ENCODE measurements at places on chromosomes 1 and 21.

DNA sequence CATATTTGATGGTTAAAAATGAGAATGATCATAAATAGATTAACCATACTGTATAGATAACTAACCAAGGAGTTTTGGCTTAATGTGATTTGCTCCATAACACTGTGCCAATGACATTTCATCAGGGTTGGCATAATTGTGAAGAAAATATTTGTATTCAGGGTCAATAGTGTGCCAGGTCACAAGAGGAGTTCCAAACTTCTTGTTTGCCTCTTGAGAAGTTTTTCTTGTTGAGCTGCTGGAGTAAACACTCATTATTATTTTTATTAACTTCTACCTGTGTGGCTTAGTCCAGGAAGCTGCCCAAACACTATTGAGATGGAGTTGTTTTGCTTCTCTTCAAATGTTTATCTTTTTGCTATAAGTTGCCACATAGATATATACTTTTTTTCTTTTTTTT, 7.5 kb downstream of the MAP7D1 start:
- no peak for DNase-seq

GRCh38 chr1:43434256-43434655, 19.5 kb downstream of the HYI start:
- DNase-seq: no peak

DNA sequence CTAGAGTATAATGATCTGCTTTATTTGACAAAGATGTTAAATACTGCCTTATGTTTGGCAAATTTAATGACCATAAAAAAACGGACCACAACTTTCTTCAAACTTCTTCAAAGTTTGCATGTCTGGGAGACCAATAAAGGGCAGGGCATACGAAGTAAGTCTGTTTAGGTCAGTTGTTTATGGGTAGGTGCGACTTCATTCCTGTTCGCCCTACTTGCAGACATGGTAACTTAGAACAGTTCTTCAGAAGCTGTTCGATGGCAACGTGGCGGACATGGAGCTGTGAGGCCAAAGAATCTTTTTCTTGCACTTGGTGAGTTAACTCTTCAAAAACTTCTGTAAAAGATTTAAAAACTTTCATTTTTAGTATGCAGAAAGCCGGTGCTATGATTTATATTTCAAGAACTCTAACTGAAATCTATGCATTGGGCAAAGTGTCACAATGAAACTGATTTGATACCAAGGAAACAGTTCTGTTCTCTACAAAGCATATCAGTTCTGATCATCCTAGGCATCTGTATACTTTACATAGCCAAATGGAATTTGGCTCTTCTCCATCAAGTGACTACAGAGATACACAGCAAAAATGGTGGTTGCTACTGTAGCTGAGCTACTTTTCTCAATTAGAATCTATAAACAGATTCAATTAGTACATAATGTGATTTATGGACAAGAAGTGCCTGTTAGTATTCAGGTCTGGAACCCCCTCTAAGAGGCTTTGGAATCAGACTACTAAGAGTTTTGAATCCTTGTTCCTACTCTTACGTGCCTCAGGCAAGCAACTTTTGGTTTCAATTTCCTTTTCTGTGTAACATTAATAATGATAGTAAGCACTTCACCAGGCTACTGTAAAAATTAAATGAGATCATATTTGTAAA, 25.7 kb downstream of the C21orf91 start:
- peak; percentile 11 for DNase-seq

DNA sequence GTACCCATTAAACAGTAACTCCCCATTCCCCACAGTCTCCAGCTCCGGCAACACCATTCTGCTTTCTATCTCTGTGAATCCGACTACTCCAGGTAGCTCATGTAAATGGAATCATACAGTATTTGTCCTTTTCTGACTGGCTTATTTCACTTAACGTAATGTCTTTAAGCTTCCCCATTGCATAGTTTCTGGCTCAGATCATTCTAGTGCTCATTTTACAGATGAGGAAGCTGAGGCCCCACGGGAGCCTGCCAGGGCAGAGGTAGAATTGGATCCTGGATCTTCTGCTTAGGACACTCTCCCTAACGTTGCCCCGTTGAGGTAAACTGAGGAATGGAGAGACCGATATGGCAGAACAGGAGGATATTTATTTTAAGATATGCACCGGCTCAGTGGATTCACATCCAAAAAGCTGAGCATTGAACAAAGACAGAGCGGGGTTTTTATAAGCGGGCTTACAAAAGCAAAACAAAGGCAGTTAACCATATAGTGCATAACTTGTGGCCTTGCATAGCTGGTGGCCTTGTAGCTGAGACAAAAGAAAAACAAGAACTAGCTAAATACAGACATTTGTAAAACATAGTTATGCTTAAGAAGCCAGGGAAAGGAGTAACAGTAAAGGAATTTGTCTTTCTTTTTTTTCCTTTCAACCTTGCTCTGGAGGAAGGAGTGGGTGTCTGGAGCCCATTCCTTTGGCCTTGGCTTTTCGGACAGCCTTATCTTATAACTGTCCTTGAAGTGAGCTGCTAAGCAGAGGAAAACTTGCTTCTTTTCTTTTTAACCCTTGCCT, 15.3 kb upstream of the KLHDC8A start:
- DNase-seq: peak; percentile 53

- DNase-seq: no peak
These were observed 11.5 kb upstream of the DHRS3 start for GRCh38 chr1:12629511-12629956.

DNA sequence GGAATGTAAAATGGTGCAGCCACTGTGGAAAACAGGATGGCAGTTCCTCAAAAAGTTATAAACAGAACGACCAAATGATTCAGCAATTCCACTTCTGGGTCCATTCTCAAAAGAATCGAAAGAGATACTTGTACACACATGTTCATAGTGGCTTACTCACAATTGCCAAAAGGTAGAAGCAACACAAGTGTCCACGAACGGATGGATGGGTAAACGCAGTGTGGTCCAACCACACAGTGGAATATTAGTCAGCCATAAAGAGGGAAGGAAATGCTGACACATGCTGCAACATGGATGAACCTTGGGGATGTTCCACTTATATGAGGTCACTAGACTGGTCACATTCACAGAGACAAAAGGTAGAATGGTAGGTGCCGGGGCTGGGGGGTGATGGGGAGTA, 5.3 kb downstream of the KRTAP10-1 start:
- no peak for DNase-seq

- DNase-seq: no peak
These were observed 12.0 kb downstream of the SPATC1L start for GRCh38 chr21:46171996-46172862.

DNA sequence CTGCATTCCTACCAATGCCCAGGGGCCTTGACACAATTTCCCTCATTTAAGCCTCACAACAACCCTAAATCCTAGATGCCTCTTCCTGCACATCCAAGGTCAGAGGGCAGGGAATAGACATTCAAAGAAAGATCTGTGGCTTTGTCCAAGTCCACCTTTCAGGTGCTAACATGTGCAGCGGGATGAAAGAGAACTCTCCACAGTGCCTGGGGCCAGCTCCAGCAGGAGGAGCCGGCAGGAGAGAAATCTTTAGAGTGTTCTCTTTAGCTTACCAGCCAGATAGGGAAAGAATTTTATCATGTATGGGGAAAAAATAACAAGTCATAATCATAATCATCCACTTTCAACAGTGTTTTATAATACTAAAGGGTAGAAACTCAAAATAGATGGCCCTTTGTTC, 319.7 kb downstream of the MATN1 start:
- no peak for DNase-seq

DNA sequence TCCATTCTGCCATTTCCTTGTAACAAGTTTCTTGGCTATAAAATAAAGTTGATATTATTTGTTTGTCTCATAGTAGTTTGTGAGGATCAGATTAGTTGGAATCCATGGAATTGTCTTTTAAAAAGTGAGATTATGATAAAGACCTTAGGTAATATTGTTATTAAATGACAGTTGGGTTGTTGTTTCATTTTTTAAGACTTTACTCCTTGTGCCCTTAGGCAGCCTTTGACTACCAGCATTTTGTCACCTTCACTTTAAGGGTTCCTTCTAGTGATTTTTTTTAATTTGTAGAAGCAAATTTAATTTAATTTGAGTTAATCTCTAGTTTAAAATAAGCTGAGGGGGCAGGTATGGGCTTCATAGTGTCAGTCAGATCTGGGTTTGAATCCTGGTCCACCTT, 84.6 kb upstream of the ZNF326 start:
- DNase-seq: no peak

DNA sequence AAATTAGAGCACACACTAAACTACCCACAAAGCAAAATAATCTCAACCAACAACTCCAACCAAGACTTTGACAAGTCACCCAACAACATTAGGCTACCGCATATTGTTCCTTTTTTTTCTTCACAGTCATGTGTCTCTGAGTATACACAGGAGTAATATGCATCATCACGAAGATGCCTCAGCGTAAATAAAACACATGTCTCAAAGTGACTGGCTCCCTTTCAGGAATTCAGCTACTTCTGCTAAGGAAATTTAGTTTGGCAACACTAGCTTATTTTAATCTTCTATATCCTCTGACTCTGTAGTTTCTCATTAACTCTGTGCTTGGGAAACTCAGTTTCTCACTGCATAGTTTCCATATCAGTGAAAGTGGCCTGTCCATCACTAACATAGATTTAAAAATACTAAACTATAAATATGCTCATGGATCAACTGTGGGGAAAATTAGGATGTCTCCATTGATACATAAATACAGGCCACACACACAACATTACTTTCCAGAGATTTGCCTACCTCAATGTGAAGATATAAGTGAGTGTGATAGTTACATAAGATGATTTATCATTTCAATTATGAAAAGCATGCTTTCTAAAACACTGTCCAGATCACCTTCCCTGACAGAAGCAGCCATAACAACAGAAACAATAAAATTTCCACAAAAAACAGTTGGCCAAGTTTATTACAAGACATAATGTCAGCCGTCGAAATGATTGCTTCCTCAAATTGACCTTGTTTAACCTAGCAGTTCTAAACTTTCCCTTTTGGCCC, 113.2 kb downstream of the PTGER3 start:
- no peak for DNase-seq

DNA sequence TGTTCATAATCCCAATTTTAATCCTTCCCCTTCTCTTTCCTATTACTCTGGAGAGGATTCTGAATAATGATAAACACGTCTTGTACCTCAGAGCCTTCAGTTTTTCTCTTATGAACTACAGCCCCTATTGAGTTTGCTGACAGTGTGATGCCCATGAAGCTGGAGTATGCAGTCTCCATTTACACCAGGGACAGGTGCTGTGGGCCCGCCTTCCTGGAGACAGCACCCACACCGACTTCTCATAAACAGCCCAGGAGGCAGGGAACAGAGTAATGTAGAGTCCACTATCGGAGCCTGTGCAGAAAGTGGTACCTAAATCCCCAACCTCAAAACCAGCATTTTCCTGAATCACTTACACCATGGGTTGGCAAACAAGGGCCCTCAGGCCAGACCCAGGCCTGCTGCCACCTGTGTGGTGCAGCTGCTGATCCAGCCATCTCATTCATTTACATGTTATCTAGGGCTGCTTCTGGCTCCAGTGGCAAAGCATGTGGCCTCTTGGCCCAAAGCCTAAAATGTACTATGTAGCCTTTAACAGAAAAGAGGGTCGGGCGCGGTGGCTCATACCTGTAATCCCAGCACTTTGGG, 95.1 kb upstream of the KRTAP19-8 start:
- DNase-seq: no peak

DNA sequence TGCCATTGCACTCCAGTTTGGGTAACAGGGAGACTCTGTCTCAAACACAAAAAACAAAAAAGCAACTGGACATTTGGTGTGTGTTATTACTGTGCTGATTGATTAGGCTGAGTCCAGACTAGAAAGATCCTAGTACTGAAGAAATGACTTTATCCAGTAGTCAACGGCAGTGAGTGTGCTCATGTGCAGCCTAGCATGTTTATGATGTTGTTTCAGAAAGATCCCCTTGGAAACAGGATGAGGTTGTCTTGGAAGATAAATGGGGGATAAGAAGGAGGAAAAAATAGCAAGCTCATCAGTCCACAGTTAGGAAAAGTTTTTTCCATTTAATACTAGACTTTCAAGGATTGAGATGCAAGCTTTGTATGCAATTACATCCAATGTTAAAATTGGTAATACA, 14.3 kb downstream of the RUSC1 start:
- no peak for DNase-seq

DNA sequence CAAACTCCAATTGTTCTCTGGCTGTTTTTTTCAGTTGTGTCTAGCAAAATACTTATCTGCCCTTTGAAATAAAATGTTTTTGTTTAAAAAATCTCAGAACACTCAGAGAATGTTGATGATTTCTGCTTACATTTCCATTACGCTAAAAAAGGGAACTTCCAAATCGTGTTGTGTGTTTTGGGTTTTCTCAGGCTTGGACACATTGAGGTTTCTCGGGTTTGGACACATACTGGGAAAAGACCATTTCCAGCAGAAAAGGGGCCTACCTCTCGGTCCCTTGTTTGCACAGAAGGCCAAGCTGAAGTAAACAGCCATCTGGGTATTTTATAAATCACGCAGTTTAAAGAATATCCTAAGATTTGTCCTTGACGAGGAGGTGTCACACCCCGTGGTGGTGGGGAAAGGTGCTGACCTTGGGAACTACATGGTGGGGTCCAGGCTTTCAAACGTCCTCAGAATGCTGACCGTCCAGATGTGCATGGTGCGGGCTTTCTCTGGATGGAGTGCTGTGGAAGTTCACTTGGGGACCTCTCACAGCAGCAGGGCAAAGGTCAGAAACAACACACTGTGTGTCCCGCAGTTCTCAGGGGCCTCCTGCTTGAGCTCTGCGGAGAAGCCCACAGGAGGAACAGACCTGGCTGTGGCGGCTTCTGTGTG, 67.8 kb downstream of the SLC37A1 start:
- DNase-seq: no peak

DNA sequence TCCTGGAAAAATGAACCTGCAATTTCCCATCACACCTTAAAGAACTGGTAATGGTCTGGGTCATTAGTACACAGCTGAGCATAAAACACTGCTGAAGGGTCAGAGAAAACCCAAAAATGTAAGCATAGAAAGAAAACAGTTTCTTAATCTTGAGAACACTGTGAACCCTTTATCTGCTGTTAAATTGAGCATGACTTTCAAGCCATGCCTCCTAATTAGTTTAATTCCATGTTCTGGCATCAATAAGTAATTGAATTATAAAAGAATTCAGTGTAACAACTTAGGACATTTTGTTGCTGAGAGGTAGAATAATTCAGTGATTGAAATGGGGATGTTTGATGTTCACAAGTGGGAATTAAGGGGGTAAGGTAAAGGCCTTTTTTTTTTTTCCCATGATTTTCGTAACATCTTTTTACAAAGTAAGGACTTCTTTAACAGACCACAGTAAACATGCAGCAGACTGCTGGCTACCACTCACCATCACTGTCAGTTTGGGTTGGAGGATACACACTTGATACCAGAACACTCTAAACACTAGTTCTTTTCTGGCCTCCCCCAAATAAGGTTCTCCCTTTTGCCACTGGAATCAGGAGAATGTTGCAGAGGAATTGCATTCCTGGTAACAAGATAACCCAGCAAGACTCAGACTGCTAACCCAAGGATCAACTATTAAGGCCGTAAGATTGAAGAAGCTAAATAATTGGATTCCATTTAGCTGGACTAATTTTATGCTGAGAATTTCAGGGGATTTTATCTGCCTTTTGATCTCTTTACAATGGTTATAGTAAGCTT, 3.0 kb downstream of the RWDD3 start:
- no peak for DNase-seq

GRCh38 chr1:116172666-116173065, 61.5 kb downstream of the MAB21L3 start:
- no peak for DNase-seq
